EH (cell line): ENCODE measurements at places on chromosomes 13 and 19.

DNA sequence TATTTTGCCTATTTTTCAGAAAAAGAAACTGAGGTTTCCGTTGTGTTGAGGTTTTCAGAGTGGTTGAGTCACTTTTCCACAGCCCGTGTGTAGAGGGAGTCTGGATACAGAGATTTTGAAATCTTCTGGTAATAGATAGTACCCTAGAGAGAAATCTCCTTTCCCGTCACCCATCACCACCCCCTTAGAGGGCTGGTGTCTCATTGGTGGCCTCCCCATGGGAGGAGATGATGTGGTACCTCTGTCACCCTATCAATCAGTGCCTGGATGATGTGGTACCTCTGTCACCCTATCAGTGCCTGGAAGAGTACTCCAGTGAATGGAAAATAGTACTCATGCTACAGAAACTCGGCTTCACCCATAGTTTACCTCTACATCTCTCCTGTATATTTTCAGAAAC, 42.2 kb upstream of the SERP2 start:
- DNase-seq: no peak

DNA sequence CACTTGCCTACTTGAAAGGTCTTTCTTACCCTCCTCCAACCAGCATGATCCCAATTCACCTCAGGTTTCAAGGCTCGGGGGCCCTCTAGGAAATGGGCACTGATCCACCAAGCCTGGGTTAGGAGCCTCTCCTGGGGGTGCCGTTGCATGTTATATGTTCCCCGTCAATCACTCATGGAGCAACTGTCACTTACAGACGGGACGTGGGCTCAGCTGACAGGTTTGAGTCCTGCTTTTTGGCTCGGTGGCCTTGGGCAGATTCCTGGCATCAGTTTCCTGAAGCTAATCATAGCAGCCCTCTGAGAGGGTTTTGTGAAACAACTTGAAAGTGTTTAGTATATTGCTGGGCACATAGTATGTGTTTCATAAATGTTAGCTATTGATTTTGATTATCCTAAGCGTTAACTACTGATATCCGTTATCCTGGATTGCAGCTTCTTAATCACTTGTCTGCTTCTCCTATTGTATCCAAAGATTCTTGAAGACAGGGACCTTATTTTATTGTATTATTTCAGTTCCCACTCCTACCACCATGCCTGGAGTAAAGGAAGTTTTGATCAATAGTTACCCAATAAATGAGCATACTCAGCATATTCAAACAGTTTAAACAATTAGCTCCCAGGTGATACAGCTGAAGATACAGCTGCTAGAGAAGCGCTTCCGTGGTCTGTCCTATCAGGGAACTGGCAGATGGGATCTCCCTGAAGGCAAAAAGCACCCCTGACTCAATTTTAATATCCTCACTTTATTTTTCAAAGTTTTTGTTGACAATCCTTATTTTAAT, 57.9 kb downstream of the RFC3 start:
- DNase-seq: no peak

GRCh38 chr13:99774644-99775043, 196.9 kb downstream of the ZIC5 start:
- no peak for DNase-seq

DNA sequence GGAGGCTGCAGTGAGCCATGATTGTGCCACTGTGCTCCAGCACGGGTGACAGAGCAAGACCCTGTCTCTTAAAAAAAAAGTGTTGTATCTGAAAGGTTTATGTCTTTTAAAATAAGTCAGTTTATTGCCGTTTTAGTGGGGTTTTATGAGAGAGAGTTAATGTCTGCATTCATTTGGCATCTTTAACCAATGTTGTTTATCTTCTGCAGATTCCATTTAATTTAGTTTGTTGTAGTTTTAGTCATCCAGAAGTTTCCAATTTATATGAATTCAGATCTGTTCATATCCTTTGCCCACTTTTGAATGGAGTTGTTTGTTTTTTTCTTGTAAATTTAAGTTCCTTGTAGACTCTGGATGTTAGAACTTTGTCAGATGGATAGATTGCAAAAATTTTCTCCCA, 36.7 kb upstream of the LPAR6 start:
- peak; percentile 75 for DNase-seq

GRCh38 chr13:42272804-42273175, 838 bp downstream of the AKAP11 start:
- peak; percentile 8 for DNase-seq

- no peak for DNase-seq
Observed at GRCh38 chr13:80778297-80778696, 437.4 kb upstream of the SPRY2 start.

GRCh38 chr19:14795078-14795721, 16.8 kb upstream of the ADGRE2 start:
- no peak for DNase-seq

DNA sequence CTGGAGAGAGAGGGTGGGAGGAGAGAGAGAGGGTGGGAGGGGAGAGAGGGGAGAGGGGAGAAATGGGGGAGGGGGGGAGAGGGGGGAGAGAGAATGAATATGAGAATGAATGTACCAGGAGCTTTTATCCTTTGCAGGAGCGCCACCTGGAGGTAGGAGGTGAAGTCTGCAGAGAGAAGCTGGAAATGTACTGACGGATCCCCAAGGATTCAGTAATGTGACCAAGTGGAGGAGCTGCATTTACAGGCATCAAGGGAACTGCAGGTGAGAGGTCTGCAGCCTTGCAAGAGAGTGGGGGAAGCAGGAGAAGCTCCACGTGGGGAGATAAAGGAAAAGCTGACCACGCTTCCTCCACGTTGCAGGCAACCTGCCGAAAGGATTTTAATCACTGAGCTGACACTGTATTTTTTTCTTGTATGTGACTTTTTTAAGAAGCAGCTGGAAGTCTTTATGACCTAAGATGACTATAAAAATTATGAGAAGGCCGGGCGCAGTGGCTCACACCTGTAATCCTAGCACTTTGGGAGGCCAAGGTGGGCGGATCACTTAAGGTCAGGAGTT, 33.7 kb downstream of the VSTM1 start:
- peak; percentile 69 for DNase-seq

DNA sequence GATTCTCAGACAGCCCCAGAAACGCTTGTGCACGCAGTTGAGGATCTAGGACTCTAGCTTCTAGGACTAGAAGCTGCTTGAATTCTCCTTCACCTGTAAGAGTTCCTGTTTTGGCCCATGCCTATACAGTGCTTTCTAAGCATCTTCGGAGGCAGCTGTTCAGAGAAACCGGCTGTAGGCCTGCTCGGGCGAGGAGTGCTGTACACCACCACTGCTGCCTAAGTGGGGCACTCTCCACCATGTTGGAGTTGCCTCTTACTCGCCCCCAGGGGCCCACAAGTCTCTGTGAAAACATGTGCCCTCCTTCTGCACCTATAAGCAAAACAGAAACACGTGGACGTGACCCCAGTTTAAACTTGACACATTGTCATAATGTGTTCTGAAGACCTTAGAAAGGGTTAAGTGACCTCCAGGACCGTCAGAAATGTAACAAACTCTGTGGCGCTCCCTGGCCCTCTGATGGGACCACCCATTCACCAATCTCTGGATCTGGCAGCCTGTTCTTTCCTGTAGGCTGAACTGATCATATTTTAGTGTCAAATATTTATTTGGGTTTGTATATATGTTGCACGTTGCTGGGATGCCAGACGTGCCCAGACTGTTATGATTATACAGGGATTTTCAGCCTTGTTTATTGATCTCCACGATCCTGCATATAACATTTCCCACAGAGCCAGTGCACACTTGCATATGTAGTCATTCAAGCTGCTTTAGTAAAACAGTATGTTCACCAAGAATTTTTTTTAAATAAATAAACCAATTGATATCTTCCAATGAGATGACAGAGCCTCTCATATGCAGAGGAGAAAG, 60.8 kb downstream of the C13orf42 start:
- DNase-seq: no peak

DNA sequence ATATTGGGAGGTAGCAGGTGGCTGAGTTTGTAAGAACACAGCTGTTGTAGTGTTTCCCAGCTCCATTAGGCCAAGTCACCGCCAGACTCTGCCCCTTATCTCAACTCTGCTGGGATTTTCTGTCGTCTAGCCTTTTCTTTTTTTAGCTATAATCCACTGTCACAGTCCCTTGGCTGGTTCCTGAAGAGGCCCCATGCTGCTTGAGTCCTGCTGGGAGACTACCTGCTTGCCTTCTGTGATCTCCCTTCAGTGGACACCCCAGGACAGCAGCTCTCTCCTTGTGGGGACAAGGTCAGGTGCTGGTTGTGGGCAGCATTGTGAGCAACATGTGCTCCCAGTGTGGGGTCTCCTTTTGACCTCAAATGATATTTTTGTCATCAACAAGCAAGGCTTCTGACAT, 195.0 kb upstream of the ATXN8OS start:
- no peak for DNase-seq

- no peak for DNase-seq
Observed at GRCh38 chr19:29325241-29325975, 112.5 kb upstream of the UQCRFS1 start.

DNA sequence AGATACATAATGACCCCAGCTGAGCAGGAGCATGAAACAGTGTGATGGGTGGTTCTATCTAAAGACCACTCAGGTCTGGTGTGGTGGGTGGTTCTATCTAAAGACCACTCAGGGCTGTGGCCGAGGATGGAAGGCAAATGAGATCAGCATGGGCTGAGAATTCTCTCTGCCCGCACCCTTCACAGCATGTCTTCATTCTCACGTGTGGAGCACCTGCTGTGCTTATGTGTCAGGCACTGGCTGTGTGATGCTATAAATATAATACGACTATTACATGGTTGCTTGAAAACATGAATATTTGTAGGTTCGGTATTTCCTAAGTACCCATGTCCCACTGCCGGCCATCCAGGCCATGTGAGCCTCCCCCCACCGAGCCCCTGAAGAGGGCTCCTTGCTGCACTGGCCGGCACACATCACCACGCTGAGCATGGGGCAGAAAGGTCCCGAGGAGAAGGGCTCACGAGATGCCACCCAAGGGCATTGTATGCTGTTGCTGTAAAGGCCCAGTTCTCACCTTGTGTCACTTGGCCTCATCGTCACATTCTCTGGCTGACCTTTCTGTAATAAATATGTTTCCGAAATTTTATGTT, 810.2 kb downstream of the UQCRFS1 start:
- DNase-seq: no peak

DNA sequence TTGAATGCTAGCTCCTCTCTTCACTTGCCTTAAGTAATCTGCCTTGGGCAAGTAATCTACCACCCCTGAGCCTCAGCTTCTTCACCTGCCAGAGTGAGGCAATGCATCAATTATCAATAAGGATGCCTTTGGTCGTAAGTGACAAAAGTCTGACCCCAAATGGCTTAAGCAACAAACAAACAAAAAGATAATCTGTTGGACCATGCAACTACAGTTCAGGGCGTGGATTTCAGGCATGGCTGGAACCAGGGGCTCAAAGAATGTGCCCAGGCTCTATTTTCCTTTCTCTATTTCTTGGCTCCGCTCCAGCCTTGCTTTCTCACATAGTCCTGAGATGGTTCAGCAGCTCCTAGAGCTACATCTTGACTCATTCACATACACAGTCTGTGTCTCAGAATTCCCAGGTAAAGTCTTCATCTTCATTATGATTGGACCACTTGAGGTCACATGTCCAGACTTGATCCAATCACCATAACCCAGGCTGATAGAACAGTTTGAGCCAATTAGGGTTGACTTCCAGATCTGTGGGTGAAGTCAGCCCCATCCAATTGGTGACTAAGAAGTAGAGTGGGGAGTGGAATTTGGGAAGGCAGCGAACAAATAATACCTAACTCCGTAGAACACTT, 29.6 kb downstream of the ACSBG2 start:
- DNase-seq: no peak

DNA sequence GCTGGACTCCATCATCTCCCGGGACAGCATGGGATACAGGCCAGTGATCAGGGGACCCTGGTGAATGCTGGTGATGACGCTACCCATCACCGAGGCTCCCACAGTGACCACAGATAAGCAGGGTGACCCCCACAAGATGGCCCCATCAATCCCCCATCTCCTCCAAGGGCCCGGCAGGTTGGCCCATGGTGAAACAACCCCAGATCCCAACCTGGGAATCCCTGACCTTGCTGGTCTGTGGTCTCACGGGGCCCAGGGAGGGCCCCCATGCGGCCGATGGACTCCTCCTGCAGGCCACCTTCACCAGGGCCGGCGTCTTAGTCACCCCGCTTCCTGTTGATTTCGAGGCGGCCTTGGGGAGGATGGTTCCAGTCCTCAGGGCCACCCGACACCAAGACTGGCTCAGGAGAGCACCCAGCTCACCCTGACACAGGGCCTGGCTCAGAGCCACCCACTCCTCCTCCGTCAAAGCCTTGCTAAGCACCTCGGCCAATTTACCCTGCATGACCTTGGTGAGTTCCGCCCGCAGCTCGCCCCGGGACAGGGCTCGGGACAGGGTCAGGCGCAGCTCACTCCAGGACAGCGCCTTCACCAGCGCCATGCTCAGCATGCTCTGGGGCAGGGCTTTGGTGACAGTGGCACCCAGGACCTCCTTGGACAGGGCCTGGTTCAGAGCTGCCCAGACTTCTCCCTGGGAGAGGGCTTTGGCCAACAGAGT, 10.0 kb downstream of the IQCN start:
- DNase-seq: no peak
